Astrocyte of the spinal cord (primary cell): ENCODE measurements at places on chromosomes 7 and 10.
A peak's percentile ranks its signal among the peaks of the same experiment; 100 is the strongest.

GRCh38 chr7:149196151-149196704, 882 bp downstream of the ZNF282 start:
- no peak for DNase-seq

GRCh38 chr10:62634576-62634975, 169.9 kb upstream of the ADO start:
- DNase-seq, result no peak

GRCh38 chr7:30968294-30968693, 4.5 kb downstream of the GHRHR start:
- no peak for DNase-seq

- DNase-seq, result no peak
Measured at GRCh38 chr10:83817797-83818196, 321.5 kb upstream of the GHITM start.

- DNase-seq, result peak; percentile 48
Measured at GRCh38 chr7:141012044-141012685, 2.6 kb downstream of the MRPS33 start.

- peak; percentile 50 for DNase-seq
Measured at GRCh38 chr10:93548376-93549071, 17.9 kb upstream of the FFAR4 start.

GRCh38 chr10:78634835-78635234, 433.9 kb upstream of the ZMIZ1 start:
- DNase-seq, result peak; percentile 28

DNA sequence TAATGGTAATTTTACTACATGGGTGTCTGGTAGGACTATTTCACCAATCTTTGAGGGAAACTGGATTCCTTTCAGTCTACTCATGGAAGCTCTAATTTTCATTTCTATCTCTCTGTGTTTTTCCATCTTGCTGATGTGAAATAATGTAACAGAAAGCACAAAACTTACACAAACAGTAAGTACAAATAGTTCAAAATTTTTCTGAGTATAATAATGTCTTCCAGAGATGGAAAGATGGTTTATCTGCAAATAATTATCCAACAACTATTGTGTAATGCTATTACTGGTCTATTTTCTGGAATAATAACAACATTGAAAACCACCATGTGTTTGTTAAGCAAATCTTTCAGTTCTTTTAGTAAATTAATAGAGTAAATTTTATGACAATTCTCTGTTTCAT, 565.8 kb upstream of the MGMT start:
- no peak for DNase-seq

DNA sequence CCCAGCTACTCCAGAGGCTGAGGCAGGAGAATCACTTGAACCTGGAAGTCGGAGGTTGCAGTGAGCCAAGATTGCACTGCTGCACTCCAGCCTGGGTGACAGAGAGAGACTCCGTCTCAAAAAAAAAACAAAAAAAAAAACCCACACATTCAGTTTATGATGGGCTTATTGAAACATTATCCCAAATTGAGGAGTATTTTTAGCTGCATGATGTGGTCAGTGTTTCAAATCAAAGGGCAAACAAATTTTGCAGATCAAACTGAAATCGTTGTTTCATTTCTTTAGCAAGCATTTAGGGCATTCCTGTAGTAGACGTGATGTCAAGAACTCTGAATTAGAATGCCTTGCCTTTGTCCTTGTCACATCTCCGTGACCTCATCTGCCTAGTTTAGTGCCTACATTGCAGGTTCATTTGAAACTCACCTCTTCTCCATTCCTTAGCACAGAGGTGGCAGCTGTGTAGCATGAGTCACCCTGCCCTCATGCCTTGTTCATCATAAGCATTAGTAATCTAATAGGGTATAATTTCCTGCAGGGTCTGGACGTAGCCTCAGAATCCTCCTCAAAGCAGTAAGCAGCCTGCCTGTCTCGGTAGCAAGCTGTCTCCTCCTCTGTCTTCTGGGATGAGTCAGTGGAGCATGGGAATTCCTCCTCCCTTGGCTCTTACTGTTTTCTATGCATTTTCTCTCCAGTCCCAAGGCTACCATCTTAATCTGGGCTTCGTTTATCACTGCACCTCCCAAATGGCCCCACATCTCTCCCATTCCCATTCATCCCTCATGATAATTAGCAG, 73.8 kb downstream of the CUL1 start:
- peak; percentile 93 for DNase-seq

DNA sequence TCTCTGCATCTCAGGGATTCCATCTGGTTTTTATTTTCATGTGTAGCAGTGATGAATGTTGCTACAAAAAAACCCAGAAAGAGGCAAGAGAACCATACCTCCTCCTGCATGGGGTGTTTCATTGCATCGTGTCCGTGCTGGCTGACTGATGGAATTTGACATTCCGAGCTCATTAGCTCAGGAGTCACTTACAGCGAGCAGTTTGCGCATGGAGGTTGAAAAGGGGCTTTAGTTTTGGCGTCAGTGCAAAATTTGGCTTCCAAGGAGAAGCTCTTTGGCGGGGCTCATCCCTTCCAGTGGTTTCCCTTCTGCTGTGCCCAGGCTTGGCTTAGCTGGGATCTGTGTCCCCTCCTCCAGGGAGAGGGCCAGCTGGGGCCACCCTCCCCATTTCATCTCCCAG, 25.8 kb downstream of the EMX2 start:
- no peak for DNase-seq

DNA sequence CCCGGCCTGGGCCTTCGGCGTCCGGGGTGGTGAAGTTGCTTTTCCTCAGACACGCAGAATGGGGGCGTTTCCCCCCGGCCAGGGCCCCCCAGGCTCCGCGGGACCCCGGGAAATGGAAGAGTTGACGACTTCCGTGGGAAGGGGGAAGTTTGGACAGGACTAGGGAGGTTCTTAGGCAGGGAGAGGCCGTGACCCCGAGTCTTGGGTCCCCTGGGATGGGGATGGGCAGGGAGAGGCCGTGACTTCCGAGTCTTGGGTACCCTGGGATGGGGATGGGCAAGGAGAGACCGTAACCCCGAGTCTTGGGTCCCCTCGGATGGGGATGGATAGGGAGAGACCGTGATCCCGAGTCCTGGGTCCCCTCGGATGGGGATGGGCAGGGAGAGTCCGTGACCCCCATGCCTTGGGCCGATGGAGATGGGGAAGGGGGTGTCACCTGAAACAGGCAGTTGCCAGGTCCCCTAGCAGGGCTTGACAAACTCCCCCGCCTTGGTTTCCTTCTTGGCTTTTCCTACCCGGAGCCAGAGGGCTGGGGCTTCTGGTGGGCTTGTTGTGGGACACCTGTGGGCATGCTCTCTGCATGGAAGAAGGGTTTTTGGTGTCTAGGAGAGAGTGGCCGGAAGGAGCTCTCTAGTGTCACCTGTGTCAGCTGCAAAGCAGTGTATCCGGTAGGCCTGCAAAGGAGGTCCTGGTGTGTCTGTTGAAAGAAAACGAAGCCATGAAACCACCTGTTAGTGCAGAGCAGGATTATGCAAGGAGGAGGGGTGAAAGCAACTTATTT, 1.1 kb downstream of the TRRAP start:
- no peak for DNase-seq

DNA sequence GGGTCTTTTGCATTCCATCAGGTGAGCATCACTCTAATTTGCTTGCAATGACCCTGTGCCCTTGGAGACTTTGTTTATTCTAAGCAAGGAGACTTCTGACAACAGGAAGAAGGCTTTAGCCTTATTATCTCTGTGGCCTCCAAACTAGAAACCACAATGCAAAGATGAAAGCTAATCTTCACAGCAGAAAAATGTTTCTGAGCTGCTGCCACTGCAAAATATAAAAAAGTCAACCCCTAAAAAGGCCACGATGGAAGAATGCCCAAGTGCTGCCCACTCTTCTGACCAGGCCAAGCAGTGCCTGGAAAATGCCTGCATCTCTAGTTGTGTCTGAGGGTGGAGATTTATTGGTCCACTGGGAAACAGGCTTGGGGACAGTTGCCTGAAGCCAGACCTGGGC, 299.9 kb downstream of the C7orf25 start:
- no peak for DNase-seq

- DNase-seq, result no peak
Measured at GRCh38 chr7:17046666-17047065, 164.9 kb upstream of the AGR3 start.

- DNase-seq, result no peak
Measured at GRCh38 chr7:137846827-137847567, at the start of gene DGKI. Gene DGKI (minus strand): TSS chr7:137846974.

GRCh38 chr10:7881119-7881518, 62.8 kb downstream of the TAF3 start:
- no peak for DNase-seq

DNA sequence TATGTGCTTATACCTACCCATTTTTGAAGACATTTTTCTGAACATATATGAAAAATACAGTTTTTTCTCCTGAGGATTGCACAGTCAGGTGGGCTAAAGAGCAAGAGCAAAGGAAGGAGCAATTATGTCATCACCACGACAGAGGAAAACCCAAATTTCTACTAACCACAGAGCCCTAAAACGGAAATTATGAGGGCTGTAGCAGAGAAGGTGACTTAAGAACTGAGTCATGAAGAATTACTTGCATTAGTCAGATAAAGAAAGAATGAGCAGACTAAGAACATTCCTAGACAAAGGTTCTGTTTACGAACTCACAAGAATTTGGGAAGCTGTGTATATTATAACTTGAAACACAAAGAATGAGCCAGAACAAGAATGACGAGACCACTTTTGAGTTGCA, 974.4 kb downstream of the NXPH1 start:
- DNase-seq, result peak; percentile 75

DNA sequence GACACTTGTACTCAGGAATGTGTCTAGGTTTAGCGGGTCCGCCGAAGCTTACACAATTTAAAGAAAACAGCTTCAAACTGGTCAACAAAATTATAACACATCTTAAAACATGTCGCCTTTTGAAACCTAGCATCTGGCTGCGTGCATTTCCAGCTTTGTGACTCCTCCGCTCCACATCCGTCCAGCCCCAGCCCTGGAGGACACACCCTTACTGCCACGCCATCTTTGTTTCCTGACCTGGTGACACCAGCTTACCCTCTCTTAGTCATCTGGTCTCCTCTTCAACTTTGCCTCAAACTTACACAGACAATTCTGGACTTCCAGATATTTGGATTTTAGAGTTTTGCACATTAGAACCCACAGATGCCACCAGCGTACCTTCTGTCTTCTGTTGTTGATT, 198.7 kb upstream of the VSTM2A start:
- no peak for DNase-seq

GRCh38 chr10:81949283-81949682, 74.3 kb downstream of the NRG3 start:
- DNase-seq, result no peak

GRCh38 chr10:78408671-78409472, 375.2 kb downstream of the RPS24 start:
- peak; percentile 43 for DNase-seq

- no peak for DNase-seq
Measured at GRCh38 chr7:29140873-29141468, 5.4 kb downstream of the CPVL start.

DNA sequence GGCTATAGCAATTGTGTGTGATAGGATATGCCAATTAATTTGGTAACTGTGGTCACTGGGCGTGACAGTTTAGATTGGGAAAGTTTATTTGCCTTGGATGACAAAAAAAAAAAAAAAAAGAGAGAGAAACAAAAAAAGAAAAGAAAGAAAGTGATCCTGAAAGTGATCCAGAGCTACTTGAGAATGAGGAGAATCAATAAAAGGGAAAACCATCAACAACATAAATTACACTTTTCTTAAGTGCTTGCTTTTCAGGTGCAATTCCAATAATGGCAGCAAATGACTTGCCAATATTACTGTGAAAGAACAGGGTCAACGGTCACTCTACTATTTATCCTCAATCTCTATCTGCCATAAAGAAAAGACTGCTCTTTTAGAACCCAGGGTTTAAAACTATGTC, 191.8 kb upstream of the SEMA3C start:
- DNase-seq, result no peak

DNA sequence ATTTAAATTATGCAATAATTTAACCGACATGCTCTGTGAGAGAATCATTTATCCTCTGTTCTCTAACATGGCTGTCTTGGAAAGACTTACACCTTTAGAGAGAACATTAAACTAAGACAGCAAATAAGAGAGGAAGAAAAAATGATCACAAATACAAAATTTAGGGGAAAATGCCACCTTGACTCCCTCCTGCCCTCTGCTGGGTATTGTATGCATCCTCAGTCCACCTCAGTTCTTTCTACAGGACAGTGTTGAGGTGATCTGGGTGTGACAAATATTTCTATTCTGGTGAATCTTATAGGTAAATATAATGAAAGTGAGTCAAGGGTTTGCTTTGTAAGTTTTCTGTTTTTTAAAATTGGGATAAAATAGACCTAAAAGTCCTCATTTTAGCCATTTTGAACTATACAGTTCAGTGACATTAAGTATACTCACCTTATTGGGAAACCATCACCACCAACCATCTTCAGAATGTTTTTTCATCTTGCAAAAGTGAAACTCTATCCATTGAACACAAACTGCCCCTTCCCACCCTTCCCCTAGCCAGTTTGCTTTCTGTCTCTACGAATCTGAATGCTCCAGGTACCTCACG, 61.5 kb upstream of the ELMO1 start:
- DNase-seq, result no peak

DNA sequence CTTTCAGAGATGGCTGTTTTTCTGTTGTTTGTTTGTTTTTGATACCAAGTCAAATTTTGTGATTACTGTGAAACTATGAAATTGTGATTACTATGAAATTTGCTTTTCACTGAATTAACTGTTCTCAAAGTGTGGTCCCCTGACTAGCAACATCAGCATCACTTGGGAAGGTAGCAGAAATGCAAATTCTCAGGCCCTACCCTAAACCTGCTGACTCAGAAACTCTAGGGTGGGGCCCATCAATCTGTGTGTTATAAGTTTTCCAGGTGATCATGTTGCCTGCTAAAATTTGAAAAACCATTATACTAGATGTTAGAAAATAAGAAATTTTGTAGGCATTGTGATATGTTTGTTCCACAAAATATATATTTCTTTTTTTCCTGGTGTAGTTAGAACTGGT, 1.2 kb downstream of the IFIT1B start:
- no peak for DNase-seq

DNA sequence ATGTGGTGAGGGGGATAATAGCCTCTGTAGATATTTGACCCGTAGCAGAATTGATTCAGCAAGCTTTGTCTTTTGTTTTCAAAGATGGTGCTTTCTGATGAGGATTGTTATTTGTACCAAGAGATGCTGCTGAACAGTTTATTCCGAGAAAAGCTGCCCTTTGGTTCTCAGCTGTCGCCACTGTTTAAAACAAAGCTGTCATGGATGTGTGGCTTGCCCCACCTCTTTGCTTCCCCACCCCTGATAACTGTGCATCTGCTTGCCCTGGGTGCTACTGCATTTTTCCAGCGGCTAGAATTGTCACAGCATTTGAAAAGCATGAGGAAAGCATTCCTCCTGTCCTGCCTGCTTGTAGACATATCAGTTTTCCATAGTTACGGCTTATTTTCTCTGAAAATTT, 226.9 kb upstream of the CSTF2T start:
- DNase-seq, result no peak

GRCh38 chr10:16942381-16943078, 125.3 kb upstream of the RSU1 start:
- DNase-seq, result no peak

GRCh38 chr7:16400893-16401275, 20.5 kb downstream of the CRPPA start:
- DNase-seq, result no peak
